ENCODE measurements at places on chromosomes 1 and 21.

DNA sequence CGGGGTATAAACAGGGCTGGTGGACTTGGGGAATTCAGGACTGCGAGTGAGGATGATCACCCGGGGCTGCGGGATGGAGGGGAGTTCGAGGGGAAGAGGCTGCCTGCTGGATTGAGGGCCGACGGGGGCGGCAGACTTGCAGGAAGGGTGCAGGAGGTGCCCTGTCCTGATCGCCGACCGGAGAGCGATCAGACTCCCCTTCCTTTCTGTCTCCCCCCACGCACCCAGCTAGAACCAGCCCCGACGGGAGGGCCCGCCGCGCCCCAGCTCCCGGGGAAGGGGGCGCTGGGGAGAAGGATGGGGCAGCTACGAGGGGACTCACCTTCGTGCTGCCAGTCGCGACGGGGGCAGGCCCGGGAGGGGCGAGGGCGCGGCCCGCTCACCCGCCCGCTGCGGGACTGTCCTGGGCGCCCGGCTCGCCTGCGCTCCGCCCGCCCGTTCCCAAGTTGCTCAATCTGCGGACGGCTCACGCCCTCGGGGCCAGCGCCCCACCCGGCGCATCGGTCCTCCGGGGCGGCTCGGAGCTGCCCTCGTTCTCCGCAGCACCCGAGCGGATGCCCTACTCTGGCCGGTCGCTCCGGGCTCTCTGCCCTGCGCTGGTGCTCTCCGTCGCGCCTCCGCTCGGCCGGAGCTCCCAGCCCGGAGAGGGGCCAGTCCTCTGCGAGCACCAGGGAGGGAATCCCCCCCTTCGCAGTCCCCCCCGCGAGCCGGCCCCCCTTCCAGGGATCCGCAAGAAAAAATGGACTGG, at the start of gene RSPO1:
Gene RSPO1, minus strand, starts transcription at position 649 of the 748 bp plus-strand sequence. CDS start 5,231 bp downstream, outside the sequence.
- peak; percentile 30 for DNase-seq

DNA sequence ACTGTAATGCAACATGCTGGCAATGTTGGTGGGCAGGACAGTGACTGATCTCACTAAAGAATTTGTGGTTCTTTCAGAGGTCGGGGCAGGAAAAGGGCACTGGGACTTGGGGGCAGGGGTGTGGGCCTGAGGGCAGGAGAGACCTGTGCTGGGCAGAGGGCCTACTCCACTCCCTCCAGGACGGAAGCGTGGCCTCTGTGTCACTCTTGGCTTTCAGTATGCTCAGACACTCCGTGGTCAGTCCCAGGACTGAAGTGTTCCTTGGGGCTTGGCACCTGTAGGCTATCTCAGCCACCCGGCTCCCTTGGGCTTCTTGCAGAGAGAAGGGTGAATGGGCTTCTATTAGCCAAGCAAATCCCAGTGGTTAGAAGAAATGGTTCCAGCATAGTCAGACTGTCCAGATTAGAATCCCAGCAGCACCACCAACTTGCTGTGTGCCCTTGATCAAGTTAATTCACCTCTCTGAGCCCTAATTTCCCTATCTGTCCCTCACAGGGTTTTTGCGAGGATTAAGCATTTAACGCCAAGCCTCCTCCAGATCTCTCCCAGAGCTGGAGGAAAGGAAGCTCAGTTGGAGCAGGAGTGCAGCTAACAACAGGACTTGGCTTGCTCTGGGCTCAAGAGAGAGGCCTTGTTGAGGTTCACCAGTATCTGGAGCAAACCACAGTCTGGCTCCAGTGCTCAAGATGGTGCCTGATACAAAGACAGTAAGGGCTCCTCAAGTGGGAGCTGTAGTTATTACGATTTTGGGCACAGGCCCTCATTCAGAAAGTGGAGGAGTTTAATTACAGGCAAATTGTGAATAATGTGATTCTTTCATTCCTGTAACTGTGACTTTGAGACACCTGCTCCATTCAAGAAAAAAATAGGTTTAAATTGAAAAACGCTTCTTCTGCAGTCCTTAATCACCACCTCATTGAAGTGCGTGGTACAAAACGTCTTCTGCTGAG, 57.7 kb upstream of the LRP8 start:
- DNase-seq = peak; percentile 5

GRCh38 chr1:232553809-232554208, 76.1 kb downstream of the SIPA1L2 start:
- DNase-seq = peak; percentile 48

DNA sequence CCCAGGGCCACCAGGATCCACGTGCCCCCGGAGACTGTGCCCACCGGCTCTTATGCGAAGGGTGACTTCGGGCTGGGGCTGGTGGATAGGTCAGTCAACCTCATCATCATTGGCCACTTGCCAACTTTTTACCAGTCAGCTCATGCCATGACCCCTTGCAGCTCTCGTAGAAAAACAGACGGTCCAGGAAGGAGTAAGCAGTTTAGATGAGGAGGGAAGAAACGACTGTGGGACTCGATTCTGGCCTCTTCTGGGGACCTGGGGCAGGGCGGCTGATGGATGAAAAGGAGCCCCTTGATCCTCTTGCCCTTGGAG, 41.0 kb downstream of the UBASH3A start:
- no peak for DNase-seq

DNA sequence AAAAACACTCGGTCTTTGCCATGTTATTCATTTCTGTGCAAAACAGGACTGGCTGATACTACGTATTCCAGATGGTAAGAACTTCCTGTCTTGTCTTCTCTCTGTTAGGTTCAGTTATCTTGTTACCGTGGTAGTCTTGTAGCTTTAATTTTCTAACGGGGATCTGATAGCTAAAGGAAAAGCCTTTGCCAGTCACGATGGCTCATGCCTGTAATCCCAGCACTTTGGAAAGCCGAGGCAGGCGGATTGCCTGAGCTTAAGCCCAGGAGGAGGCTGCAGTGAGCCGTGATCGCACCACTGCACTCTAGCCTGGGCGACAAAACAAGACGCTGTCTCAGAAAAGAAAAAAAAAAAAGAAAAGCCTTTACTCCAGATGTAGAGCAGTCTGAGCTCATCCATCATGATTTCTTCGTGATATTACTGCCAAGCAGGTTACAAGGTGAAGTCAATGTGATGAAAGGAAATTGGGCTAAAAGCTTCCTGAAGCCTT, 11.1 kb upstream of the MSTO1 start:
- peak; percentile 48 for DNase-seq

- DNase-seq = peak; percentile 70
These were observed 59.1 kb downstream of the NFIA start for GRCh38 chr1:61141288-61142042.

GRCh38 chr1:152043870-152044269, 7.1 kb upstream of the S100A11 start:
- no peak for DNase-seq

- DNase-seq = no peak
These were observed 64.8 kb downstream of the MARK1 start for GRCh38 chr1:220592714-220593113.

GRCh38 chr1:198203434-198203833, 46.6 kb downstream of the NEK7 start:
- DNase-seq = no peak

DNA sequence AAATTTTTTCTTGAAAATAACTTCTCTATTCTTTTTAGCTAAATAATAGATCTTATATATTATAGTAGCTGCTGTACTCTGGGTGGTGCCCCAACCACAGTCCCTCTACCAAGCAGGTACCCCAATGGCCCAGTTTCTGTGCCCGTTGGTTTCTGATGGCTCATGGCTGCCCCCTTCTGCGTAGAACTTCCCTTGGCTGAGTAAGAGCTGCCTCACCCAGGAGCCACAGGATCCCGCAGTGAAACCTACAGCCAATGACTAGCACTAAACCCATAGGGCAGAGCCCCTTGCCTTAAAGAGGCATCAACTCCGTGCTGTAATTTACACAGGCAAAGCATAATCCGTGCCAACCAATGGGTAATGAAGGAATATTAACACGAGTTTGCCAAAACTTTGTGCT, 247.5 kb downstream of the USH2A start:
- no peak for DNase-seq

DNA sequence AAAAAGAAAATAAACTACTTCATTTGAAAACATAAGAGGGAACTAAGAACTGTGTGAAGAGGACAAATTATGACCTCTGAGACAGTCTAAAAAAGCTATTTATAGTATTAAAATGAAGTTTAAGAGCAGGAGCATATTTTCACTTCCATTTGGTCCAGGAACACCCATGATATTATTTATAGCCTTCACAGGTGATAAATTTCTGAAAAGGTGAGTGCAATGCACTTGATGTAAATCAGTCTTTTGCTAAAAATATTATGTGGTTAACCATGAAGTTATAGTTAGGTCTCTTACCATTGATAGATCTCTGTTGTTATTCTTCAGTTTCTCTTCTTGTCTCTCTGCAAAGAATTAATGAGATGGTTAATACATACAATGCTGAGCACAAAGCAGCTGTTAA, 14.7 kb downstream of the TMCO1 start:
- no peak for DNase-seq

- DNase-seq = no peak
These were observed 134.1 kb downstream of the DAB1 start for GRCh38 chr1:57289781-57290180.

DNA sequence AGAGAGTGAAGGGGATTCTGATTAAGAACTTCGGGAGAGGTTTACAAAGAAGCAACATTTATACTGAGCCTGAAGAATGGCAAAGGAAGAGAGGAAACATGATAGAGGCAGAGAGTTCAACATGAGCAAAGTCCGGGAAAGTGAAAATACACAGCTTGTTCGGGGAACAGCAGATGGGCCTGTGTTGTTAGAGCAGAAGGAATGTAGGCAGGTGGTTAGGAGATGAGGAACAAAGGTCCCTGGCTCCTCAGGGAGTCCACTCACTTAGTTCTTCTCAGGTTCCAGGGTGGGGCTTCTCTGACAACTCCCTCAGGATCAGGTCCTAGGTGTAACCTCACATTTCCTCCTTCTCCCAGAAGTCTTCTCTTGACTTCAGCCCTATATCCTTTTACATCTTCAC, 5.1 kb upstream of the ZNF326 start:
- no peak for DNase-seq

- no peak for DNase-seq
These were observed 120.0 kb downstream of the PGBD5 start for GRCh38 chr1:230306169-230306568.

GRCh38 chr1:195082183-195082582, 1526.1 kb downstream of the KCNT2 start:
- no peak for DNase-seq

DNA sequence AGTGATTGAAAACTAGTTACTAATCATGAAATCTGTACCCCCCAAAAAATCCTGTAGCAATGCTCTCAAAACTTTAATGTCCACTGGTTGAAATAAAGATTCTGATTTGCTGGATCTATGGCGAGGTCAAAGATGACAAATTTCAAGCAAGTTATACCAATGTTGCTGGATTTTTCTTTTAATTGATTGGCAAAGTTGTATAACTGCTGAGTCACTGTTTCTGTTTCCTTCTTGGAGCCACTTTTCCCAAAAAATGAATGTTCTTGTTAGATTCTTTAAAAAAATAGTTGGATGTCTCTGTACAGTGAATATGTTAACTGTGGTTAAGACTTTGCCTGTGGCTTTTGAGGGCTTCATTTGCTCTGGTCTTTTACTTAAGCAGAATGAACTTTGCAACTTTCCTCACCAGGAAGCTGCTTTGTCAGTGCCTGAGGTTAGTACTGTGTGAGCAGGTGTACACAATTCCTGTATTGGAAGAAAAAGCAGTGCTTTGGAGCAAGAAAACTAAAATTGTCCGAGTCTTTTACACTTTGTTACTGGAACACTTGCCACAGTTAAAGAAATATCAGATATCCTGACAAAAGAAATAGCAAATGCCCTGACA, 1211.9 kb downstream of the MRPL39 start:
- no peak for DNase-seq

- DNase-seq = no peak
These were observed 125.8 kb downstream of the XPR1 start for GRCh38 chr1:180757657-180758056.

GRCh38 chr1:14148526-14148925, 448.5 kb downstream of the PRDM2 start:
- DNase-seq = no peak

GRCh38 chr1:199979071-199979470, 48.4 kb upstream of the NR5A2 start:
- DNase-seq = no peak

DNA sequence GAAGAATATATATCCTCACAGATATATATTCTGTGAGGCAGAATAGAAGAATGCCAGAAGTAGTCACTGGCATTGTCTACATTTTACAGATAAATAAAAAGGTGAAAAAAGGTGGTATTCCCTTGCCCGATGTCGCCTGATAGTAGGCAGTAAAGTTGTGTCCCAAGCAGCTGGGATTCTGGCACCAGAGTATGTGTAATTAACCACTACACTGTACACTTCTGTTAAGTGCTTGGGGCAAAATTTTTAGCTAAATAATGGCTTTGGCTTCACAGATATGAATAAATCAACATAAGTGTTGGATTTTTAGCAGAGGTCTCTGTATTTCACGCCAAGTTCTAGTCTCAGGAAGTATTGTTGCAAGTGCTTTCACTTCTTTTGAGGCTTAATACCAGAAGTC, 13.3 kb upstream of the CASQ2 start:
- DNase-seq = no peak

DNA sequence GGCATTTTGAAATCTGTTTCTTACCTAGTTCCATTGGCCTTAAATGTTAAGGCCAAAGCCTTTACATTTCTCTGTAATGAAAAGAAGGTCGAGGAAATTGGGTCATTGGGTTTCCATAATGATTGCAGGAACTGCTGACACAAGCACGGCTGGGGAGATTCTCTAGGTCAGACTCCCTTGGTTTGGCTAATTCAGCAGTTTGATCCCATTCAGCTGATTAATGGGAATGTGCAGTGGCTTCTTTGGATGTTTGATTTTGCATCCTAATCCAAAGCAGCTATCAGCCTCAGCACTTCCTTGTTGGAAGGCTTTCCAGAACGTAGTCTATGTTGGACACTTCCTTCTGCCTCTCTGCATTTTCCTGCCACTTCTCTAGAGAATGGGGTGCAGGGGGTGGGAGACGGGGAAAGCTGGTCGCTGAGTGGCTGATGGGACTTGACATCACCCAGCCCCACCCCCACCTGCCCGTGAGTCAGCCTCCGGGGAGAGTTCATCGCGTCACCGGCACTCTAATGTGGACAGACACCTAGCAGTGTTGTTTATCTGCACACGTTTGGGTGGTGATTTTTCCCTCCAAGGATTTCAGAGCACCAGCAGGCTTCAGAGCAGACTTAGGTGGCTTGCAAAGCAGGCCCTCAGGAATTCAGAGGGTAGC, 5.4 kb downstream of the PSEN2 start:
- no peak for DNase-seq

DNA sequence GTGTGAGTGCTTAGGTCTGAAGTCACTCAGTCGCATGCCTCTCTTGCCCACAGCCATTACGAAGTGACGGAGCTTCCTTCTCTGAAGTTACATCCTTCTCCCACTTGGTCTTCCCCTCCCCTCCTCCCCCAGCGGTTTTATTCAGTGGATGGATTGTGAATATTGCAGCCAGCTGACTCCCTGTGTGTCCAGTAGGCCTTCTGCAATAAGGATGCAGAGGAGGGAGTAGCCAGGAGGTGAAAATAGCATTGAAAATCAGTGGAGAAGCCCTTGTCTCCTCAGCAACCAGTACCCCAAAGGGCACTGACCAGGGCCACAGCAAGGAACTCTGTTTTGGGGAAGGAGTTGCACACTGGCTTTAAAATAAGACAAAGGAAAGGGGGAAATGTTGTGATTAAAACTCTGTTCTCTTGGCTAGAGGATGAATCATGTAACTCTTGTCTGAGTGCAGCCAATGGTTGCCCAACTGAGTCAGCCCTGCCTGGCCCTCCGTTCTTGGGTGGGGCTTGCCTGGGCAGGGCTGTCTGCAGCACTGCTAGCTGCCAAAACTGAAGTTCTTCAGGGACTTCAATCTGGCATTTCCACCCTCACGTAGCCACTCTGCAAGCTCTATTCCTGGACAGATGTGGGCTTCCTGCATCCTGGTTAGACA, 4.3 kb downstream of the S100A10 start:
- DNase-seq = peak; percentile 92

- DNase-seq = no peak
These were observed 18.5 kb downstream of the UBE2G2 start for GRCh38 chr21:44783020-44783696.

All from AG10803 (cell line).